ENCODE measurements at places on chromosomes 1 and 21.

- no peak for DNase-seq
These were observed 8.9 kb downstream of the FAM229A start for GRCh38 chr1:32353431-32353830.

DNA sequence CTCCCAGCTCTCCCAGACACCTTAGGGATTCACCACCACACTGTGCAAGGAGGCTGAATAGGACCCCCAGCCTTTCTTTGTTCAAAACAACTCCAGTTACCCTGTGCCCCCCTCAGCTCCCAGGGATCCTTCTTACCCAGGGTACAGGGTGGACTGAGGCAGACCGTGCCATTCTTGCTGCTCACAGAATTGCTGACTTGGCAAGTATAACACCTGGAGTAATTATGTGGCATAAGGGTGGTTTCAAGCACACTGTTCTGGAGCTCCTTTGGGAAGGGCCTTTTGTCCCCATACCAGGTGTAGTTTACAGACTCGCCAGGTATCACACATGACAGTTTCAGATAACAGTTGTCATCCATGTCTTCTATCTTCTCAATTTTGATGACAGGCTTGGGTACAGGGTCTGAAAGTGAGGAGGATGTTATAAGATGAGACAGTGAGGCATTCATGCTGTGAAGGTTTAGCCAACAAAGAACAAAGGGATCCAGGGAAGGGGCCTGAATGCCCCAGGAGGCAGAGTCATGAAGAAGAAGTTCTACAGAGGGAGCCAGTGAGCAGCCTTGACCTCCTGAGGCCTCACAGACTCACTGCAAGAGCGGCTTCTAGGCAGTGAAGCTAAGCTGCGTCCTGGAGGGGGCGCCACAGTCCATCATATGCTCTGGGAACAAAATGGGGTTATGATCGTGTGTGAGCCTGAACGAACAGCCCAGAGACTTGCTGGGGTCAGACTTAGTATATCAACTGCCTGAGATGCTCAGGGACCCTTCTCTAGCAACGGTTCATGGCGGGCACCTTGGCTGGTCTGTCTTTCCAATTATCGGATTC, 30.3 kb downstream of the CD48 start:
- peak; percentile 32 for DNase-seq

GRCh38 chr1:1371364-1371745, 3.7 kb downstream of the AURKAIP1 start:
- DNase-seq = no peak

- DNase-seq = no peak
These were observed 55.8 kb upstream of the CLDN14 start for GRCh38 chr21:36535618-36536241.

GRCh38 chr1:29511436-29511835, 275.1 kb downstream of the PTPRU start:
- no peak for DNase-seq

DNA sequence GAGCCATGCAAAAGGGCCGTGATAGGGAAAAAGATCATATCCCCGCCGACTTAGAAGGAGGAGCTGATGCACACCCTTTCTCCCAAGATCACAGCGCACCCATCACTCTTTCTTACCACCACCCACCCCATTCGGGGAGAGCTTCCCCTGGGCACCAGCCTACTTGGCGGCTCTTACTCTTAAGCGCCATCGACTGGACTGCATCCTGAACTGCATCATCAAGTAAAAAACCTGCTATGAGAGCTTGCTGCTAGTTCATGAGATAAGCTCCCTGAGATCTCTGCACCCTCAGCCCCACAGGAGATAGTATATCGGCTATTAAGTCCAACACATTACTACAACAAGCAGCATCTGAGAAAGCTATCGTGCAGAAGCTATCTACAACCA, 125.1 kb downstream of the BARHL2 start:
- DNase-seq = no peak

DNA sequence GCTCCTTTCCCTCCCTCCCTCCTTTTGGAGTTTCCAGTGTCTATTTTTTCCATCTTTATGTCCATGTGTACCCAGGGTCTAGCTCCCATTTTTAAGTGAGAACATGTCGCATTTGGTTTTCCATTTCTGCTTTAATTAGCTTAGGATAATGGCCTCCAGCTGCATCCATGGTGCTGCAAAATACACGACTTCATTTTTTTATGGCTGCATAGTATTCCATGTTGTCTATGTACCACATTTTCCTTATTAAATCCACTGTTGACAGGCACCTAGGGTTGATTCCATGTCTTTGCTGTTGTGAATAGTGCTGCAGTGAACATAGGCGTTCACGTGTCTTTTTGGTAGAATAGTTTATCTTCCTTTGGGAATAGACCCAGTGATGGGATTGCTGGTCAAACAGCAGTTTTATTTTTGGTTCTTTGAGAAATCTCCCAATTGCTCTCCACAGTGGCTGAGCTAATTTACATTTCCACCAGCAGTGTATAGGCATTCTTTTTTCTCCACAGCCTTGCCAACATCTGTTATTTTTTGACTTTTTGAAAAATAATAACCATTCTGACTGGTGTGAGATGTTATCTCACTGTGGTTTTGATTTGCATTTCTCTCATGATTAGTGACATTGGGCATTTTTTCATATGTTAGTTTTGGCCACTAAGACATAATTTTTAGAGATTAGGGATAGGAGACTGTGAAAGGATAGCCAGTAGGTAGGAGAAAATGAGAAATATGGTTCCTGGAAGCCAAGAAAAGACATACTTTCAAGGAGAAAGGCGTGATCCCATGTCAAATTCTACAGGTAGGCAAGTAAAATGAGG, 50.4 kb downstream of the ADAMTS1 start:
- no peak for DNase-seq

GRCh38 chr1:32071758-32072621, 749 bp upstream of the TMEM39B start:
- DNase-seq = no peak

- DNase-seq = peak; percentile 44
These were observed 3.2 kb upstream of the IBA57 start for GRCh38 chr1:228162286-228163006.

DNA sequence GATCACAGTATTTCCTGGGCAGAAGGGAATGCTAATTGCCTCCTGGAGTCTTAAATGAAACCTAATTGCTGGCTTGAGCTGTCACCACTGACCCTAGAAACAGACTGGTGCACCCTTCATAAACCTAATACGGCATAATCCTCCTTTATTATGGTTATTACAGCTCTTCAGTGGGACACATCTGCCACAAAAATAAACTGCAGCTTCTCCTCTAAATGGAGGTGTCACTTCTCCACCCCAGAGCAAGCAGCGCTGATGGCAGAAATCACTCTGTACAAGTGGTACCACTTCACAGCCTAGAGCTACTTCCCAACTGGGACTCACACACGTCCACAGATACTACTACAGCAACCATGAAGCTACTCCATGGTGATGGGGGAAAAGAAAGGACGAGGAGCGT, 11.1 kb downstream of the PTPN14 start:
- DNase-seq = no peak

DNA sequence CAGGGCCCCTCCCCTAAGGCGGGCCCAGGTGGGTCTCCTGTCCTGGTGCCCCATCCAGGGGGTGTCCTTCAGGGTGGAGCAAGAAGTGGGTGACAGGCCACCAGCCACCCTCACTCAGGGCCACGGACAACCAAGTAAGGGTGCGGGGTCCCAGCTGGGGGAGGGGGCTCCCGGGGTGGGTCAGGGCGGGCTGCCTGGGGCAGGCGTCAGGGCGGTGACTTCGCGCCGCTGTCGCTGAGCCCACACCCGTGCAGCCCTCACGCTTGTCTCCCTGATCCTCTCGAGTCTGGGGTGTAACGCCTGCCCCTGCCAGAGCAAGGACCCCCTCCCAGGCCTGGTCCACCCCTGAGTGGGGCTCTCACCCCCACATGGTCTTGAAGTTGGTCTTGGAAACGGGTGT, 22.2 kb downstream of the ARHGEF16 start:
- no peak for DNase-seq

DNA sequence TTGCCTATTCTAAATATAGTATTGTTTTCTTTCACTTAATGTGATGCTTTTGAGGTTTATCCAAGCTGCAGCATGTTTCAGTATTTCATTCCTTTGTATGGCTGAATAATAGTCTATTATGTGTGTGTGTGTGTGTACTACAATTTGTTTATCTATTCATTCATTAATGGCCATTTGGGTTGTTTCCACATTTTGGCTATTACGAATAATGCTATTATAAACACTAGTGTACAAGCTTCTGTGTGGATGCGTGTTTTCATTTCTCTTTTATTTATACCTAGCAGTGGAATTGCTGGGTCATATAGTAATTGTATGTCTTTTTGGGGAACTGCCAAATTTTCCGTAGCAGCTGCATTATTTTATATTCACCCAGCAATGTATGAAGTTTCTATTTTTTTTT, 15.0 kb upstream of the THEM5 start:
- no peak for DNase-seq

GRCh38 chr1:55695552-55695951, 480.4 kb upstream of the USP24 start:
- no peak for DNase-seq

DNA sequence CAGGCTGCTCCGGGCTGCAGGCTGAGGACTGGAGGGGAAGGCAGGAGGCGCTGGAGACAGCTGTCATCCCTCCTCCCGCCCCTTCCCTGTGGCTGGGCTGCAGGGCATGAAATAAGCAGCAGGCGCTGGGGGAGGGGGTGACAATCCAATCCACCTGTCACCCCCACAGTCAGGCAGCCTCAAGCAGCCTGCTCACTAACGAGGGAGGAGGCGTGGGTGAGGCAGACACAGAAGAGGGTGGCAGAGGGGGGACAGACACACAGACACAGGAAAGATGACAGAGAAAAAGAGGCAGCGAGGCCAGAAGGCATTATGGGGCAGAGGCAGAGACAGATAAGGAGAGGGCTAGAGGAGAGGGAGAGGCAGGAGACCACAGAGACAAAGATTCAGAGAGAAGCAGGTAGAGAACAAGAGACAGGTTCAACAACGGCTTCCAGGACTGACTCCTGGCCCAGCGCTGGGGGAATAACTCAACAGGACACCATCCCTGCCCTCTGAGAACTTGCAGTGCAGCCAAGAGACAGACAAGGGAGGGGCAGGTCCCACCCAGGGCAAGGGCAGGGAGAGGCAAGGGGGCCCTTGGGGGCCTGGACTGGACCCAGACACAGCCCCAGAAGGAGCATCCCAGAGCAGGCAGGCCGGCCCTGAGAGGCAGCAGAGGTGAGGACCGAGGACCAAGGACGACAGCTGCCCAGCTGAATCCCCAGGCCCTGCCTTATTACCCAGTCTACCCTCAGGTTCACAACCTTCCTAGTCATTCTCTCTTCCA, 11.2 kb downstream of the MEF2D start:
- DNase-seq = peak; percentile 84

GRCh38 chr1:58975888-58976287, 192.0 kb upstream of the JUN start:
- no peak for DNase-seq

DNA sequence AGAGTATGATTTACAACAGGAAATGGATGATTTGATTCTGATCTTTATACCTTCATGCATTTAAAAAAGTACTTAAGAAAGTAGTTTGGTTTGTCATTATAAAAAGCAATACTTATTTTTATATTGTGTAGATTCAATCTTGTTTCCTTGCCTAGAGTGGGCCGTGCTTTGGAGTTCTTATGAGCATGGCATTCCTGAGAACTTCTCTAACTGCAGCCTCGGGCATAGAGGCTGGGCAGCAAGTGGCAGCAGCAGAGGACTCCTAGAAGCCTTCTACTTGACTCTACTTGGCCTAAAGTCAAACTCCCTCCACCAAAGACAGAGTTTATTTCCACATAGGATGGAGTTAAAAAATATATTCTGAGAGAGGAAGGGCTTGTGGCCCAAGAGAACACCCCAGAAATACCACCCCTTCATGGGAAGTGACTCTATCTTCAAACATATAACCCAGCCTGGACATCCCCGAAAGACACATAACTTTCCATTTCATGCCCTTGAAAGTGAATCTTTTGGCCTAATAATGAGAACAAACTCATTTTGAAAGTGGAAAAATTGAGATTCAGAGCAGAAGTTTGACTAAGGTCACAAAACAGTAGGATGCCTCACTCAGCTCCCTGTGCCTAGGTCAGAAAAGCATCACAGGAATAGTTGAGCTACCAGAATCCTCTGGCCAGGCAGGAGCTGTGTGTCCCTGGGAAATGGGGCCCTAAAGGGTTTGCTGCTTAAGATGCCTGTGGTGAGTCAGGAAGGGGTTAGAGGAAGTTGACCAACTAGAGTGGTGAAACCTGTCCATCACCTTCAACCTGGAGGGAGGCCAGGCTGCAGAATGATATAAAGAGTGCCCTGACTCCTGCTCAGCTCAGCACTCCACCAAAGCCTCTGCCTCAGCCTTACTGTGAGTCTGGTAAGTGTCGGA, at the start of gene IVL:
Gene IVL (plus strand): TSS at position 861 of the 916 bp plus-strand sequence. CDS start 1,252 bp downstream, outside the sequence.
- no peak for DNase-seq

GRCh38 chr1:42259739-42260064, 75.3 kb downstream of the FOXJ3 start:
- DNase-seq = no peak

DNA sequence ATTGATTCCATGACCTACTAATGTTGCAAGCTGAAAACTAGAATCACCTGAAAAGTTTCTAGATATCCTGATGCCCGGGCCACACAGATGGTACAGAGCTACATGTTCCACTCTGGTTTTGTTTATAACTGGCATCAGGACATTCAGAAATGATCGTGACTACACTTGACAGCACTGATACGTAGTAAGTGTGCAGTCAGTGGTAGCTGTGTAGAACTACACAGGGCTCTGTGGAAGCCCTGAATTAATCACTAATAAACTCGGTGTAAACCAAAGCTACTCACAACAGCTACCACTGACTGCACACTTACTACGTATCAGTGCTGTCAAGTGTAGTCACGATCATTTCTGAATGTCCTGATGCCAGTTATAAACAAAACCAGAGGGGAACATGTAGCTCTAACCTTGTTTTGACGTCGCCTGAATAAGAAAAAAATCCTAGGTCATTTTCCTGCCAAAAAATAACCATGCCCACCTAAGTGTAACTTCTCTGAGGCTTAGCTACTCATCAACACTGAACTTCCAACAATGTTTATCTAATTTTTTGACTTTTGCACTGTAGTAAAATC, 149.7 kb downstream of the TGFBR3 start:
- no peak for DNase-seq

Data from SK-N-DZ (cell line).